ENCODE measurements at places on chromosomes 13 and 19. TPM values are rescaled to one million over a fixed set of nuclear protein-coding genes. Genes with fewer than 3 reads are reported as not detected.

The RGS9BP gene
- 0.32 TPM for total RNA-seq

The DMKN gene
- not detected for total RNA-seq

The UBL3 gene
- total RNA-seq = 9.9 TPM

The LILRA1 gene
- total RNA-seq = not detected

The MAST1 gene
- total RNA-seq = under 0.01 TPM

The FFAR2 gene
- not detected for total RNA-seq

The C1QTNF9 gene
- total RNA-seq = not detected

The ZSCAN4 gene
- not detected for total RNA-seq

The ACP7 gene
- under 0.01 TPM for total RNA-seq

The ZNF836 gene
- total RNA-seq = 3.5 TPM

The ATP1A3 gene
- 0.15 TPM for total RNA-seq

The SLC25A41 gene
- total RNA-seq = not detected

The ELANE gene
- total RNA-seq = not detected

The CNFN gene
- total RNA-seq = not detected

The TMEM150B gene
- not detected for total RNA-seq

The SIGLECL1 gene
- total RNA-seq = not detected

The PLK5 gene
- total RNA-seq = not detected

The STOML3 gene
- not detected for total RNA-seq

The TPTE2 gene
- not detected for total RNA-seq

The SIGLEC12 gene
- total RNA-seq = not detected

The IGFL1 gene
- total RNA-seq = not detected

The COL5A3 gene
- under 0.01 TPM for total RNA-seq

The ZNF773 gene
- total RNA-seq = 7.5 TPM

The TIMM13 gene
- total RNA-seq = 44.2 TPM

The KMT2B gene
- total RNA-seq = 3.6 TPM

The TGFBR3L gene
- 2.3 TPM for total RNA-seq

The KLK13 gene
- total RNA-seq = not detected

The ZNF534 gene
- total RNA-seq = not detected

The CPB2 gene
- not detected for total RNA-seq

The ZNF780A gene
- total RNA-seq = 27.5 TPM

The EPS8L1 gene
- total RNA-seq = 5.9 TPM

The FLT3 gene
- not detected for total RNA-seq

The GFY gene
- not detected for total RNA-seq

The NLRP9 gene
- not detected for total RNA-seq

The CGB5 gene
- total RNA-seq = not detected

The RNASEH2A gene
- total RNA-seq = 35.4 TPM

The CRB3 gene
- total RNA-seq = not detected
